Muscle of back (tissue), 13 donors: ENCODE measurements at places on chromosomes 6 and 20. TPM values are rescaled to one million over a fixed set of nuclear protein-coding genes. Genes with fewer than 3 reads are reported as not detected.

MLIP gene
- 40.1 TPM for polyA plus RNA-seq

DPM1 gene
- polyA plus RNA-seq = 45.1 TPM

UNC5CL gene
- 4.3 TPM for polyA plus RNA-seq

NMBR gene
- not detected for polyA plus RNA-seq

SGK2 gene
- 0.54 TPM for polyA plus RNA-seq

TMC2 gene
- polyA plus RNA-seq = 0.05 TPM

PLN gene
- polyA plus RNA-seq = 5.1 TPM

KCTD20 gene
- 56.2 TPM for polyA plus RNA-seq

TSBP1 gene
- not detected for polyA plus RNA-seq

ABHD16B gene
- not detected for polyA plus RNA-seq

STMN3 gene
- 10.7 TPM for polyA plus RNA-seq

CALHM4 gene
- polyA plus RNA-seq = not detected

KIAA1586 gene
- polyA plus RNA-seq = 14.5 TPM

SLC25A27 gene
- polyA plus RNA-seq = 11.4 TPM

GJA10 gene
- not detected for polyA plus RNA-seq

POPDC3 gene
- 82.2 TPM for polyA plus RNA-seq
